ENCODE measurements at places on chromosomes 7 and 10. TPM values are rescaled to one million over a fixed set of nuclear protein-coding genes. Genes with fewer than 3 reads are reported as not detected.

DNA sequence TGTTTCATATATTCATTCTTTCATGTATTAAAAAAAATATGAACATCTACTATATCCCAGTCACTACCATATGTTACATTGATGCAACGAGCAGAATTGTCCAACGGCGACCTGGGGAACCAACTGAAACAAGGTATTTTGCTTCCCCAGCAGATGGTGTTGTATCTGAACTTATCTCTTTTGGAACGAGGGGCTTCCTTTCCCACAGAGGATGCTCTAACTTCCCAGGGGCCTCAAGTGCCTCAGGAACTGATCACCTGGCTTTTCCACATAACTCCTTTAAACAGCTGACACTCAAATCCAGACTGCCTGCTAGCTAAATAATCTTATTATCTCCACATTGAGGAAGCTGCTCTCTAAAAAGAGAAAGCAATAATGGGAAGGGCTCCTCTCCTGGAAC lies 259.3 kb downstream of the HTR7 start:
- DNase-seq, result no peak

DNA sequence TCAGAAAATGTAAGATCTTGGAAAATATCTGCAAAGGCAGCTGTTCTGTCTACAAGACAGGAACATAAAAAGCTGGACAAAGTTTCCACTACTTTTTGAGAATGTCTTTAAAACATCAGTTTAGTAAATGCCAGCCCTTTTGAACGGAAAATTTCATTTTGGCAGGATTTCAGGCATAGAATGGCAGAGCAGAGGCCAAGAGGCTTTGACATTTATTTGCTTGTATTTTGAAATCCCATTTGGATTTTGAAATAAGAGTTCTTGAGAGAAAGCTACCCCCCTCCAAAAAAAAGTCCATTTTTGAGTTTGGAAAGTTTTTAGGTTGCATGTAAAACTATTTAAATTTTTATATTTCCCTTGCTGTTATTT lies 3.1 kb upstream of the ETV1 start:
- DNase-seq, result no peak

Gene ARMH3
- total RNA-seq, result 19.5 TPM

Gene MMRN2
- total RNA-seq, result 0.80 TPM

Gene CACNB2
- total RNA-seq, result 3.3 TPM

Gene ZNF425
- 2.7 TPM for total RNA-seq

DNA sequence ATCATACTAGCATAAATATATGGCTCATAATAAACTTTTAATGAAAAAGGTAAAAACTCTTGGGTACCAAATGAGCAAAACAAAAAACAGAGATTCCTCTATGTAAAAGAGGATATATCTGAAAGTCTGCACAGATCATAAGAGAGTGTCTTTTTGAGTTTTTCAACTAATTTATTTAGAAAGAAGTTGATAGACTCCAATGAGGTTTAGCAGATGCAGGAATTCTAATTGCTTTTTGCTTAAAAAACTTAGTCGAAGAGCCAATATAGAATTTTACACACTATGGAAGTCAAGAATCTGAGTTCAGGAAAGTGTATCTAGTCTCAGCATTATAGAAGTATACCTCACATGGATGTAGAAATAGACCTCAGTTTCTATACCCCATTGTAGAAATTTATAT lies 3.4 kb upstream of the MLLT10 start:
- no peak for DNase-seq

DNA sequence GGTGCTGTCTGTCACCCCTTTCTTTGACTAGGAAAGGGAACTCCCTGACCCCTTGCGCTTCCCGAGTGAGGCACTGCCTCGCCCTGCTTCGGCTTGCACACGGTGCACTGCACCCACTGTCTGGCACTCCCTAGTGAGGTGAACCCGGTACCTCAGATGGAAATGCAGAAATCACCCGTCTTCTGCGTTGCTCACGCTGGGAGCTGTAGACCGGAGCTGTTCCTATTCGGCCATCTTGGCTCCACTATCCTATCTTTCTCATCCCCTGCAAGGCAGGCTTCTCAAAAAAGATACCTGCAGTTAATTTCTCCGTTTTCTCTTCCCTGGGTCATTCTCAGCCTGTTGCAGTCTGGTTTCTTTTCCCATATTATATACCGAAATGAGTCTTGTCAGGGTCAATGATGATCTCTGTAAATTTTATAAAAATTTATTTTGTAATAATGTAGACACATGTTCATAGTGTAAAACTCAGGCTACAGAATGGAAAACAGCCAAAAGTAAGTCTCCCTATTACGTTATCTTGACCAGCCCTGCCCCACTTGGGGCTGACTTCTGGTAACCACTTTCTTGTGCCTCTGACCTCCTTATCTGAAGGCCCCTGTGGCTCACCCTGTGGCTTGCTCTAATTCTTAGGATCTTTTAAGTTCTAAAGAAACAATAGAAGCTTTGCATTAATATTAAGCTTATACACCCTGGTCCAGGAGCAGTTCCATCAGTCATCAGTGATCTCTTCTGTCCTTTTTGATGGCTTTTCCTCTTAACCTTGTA lies 20.7 kb downstream of the BLVRA start:
- no peak for DNase-seq

- no peak for DNase-seq
These were observed 190.3 kb upstream of the TMEM196 start for GRCh38 chr7:19963695-19964094.

DNA sequence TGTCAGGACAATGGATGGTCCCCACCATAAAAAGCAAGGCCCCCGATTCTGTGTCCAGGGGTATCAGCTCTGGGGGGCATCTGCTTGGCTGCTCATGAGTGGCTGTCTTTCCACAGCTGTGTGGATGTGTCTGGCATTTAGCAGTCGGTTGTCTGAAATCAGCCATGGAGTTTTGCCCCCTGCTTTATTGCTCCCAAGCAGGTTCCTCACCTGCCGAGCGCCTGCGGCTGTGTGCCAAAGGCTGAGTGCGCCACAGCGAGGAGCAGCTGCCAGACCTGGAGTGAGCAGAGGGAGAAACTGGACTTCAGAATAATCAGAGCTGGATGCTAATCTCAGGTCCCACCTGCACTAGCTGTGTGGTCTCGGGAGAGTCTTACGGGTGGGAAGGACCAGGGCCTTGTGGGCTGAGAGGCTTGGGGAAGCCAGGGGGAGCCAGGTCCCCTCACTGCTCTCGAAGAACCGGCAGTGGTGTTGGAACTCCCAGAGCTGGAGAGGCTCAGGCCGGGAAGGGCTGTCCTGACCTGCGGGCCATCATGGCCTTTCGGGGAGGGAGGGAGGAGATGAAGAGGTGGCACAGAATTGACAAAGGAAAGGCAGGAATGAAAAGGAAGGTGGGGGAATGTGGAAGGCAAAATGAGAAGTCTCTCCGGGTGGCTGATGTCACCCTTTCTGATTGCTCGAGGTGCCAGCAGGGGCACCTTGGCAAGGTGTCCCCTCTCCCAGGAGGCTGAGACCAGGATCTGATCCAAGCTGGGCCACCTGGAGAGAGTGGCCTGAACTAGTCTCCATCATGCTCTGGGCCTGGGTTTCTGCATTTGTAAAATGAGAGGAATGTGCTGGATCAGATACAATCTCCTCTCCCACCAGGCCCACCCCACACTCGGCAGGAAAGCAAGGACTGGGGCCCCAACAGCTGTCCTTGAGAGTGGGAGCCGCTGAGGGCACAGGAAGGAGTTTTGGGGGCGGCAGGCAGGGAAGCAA lies 30.2 kb upstream of the LEP start:
- DNase-seq, result peak; percentile 64

GRCh38 chr7:31171216-31171785 lies 119.2 kb downstream of the ADCYAP1R1 start:
- no peak for DNase-seq

- DNase-seq, result no peak
These were observed 224.8 kb downstream of the RPS24 start for GRCh38 chr10:78258323-78259030.

Gene PILRA
- total RNA-seq, result 2.1 TPM

- DNase-seq, result no peak
These were observed 32.8 kb downstream of the SLC35G1 start for GRCh38 chr10:93926613-93927012.

Gene CHN2
- total RNA-seq, result 14.9 TPM

GRCh38 chr10:70458329-70459060 lies 17.0 kb upstream of the NODAL start:
- DNase-seq, result peak; percentile 86

GRCh38 chr7:22386865-22387264 lies 29.9 kb upstream of the RAPGEF5 start:
- no peak for DNase-seq

GRCh38 chr10:114498413-114499111 lies 94.3 kb upstream of the AFAP1L2 start:
- no peak for DNase-seq

- no peak for DNase-seq
These were observed 50.2 kb downstream of the LAMB4 start for GRCh38 chr7:108079648-108080591.

GRCh38 chr10:101097881-101098280 lies 33.2 kb upstream of the TLX1 start:
- peak; percentile 71 for DNase-seq

Gene PRSS37
- not detected for total RNA-seq

Gene PRKG1
- total RNA-seq, result 1.3 TPM

- no peak for DNase-seq
These were observed 1.9 kb upstream of the ITPRIP start for GRCh38 chr10:104340111-104340526.

DNA sequence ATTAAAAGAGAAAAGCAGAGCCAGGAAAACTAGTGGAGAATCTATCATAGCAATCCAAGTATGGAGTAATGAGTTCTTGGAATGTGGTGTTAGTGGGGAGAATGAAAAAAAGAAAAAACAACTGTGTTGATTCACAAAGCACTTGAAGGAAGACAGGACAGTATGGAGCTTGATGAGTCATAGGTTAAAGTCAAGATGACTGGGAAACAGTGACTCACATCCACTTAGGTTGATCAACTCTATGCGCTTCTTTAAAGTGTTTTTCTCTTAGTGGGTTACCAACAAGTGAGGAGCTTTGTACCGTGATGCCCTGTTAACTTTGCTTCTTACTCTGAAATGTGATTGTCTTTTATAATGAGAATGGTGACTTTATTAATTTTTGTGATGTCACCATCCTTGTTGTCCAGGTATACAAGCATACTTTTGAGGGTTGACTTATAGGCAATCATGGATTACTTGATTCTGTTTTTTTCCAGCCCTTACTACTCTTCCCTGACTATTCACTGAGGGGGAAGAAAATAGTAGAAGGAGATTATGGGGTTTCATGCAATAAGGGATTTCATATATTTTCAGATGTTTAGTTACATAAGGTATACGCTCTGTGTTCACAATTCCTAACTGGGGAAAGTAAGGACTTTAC lies 32.1 kb upstream of the MDFIC start:
- no peak for DNase-seq

GRCh38 chr7:30596721-30597120 lies 2.0 kb downstream of the GARS1 start:
- DNase-seq, result no peak

DNA sequence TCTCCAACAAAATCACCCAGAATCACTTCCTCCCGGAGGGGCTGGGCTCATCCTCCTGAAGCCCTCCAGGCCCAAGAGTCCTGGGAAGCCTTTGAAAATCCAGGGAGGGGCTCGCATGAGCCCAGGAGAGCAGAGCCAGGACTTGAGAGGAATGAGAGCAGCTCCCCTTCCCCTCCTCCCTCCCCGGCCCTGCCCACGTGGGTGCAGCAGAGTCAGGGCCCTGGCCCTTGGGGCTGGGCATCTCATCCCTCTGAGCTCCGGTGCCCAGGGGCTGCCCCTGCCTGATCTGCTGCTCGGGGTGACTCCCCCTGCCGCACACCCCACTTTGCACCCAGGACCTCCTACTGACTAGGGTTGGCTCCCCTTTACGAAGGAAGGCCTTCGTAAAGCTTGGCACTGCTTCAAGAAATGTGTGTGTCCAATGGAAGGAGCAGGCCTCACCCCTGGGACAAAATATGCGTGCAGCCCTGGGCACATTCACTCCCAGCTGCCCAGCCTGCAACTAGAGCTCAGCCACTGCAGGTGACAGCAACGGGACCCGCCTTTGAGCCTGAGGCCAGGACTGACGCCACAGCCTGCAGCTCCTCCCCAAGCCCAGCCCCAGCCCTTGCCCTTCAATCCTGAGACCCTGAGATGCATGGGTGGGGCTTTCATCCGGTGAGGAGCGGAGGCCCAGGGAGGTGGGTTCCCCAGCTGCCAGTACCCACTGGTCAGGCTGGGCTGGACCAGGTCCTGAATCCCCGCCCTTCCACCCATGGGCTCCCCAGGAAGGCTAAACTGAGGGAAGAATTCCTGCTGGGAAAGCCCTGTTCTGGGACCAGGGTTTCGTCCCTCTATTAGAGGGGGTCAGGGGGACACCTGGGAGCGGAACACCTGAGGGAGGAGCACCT lies 21.8 kb downstream of the PWWP2B start:
- DNase-seq, result peak; percentile 96

Gene GNA12
- total RNA-seq, result 33.3 TPM

- DNase-seq, result peak; percentile 45
These were observed 36.2 kb upstream of the EFCAB10 start for GRCh38 chr7:105617280-105618015.

Gene IFIT3
- 0.42 TPM for total RNA-seq

DNA sequence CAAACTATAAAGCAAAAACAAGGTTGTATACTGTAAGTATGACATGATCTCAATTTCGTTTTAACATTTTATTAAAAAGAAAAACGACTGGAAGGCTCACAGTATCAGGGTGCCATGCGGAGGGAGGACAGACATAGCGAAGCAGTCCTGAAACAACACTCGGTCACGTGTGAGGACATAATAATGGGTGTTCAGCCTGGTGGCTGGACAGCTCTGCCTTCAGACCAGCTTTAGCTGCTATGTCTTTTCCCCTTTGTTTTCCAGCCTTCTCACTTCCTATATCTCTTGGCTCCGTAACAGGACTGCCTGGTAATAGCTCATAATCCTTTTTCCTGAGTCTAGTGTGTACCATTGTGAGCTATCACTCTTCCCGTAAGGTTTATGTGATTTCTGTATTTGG lies 18.4 kb upstream of the KLF14 start:
- DNase-seq, result no peak

Gene FIGNL1
- 25.2 TPM for total RNA-seq

DNA sequence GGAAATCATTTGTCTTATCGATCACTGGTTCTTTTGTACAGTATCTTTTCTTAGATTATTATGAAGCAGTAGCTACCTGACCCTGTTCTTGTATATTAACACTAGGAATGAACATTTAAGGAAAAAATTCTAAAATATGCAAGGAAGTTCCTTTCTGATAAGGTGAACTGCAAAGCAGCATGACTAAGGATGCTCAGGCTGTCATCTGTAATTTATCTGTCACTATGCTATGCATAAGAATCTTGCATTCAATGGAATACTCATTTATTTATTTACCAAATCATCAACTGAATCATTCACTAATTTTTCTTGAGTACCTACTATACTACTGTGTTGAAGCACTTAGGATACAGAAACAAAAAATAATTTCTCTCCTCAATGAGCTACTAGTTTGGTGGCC lies 5.8 kb downstream of the GSDME start:
- DNase-seq, result no peak

Gene PROSER2
- total RNA-seq, result 18.9 TPM

GRCh38 chr10:37403776-37404175 lies 278.4 kb downstream of the ANKRD30A start:
- DNase-seq, result no peak

- DNase-seq, result no peak
These were observed 50.3 kb downstream of the ICA1 start for GRCh38 chr7:8211725-8212096.

GRCh38 chr10:100970914-100971811 lies 1.9 kb downstream of the SEMA4G start:
- DNase-seq, result peak; percentile 59
